ENCODE measurements at places on chromosomes 16 and 17. TPM values are rescaled to one million over a fixed set of nuclear protein-coding genes. Genes with fewer than 3 reads are reported as not detected.

TEN1 gene
- 31.5 TPM for total RNA-seq

CHST4 gene
- total RNA-seq, result not detected

TNFRSF17 gene
- not detected for total RNA-seq

SRR gene
- total RNA-seq, result 10.9 TPM

GSDMA gene
- total RNA-seq, result not detected

SGCA gene
- total RNA-seq, result not detected

RSAD1 gene
- 16.3 TPM for total RNA-seq

SLC13A2 gene
- not detected for total RNA-seq

ST6GALNAC2 gene
- 0.25 TPM for total RNA-seq
